Activated naive CD8-positive, alpha-beta T cell treated with anti-CD3 and anti-CD28 coated beads, Interleukin-2, amount 50 U/mL, for 24 hours (primary cell): ENCODE measurements at places on chromosomes 16 and 17.

DNA sequence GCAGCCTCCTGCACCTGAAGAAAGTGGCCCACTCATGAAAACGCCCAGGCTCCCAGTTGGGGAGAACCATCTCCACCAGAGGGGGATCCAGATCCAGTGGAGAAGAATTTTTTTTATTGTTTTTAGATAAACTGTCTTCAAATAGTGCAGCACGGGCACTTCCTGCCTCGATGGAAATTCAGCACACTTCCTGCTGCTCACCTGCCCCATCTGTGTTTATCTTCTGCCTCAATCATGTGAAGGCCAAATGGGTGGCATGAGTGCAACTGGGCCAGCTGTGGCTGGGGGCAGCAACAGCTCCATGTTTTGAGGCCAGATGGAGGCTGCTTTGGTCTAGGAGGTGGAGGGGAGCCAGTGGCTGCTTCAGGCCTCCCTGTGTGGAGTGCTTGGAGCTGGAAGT lies 75.9 kb upstream of the WSB1 start:
- DNase-seq, result no peak

DNA sequence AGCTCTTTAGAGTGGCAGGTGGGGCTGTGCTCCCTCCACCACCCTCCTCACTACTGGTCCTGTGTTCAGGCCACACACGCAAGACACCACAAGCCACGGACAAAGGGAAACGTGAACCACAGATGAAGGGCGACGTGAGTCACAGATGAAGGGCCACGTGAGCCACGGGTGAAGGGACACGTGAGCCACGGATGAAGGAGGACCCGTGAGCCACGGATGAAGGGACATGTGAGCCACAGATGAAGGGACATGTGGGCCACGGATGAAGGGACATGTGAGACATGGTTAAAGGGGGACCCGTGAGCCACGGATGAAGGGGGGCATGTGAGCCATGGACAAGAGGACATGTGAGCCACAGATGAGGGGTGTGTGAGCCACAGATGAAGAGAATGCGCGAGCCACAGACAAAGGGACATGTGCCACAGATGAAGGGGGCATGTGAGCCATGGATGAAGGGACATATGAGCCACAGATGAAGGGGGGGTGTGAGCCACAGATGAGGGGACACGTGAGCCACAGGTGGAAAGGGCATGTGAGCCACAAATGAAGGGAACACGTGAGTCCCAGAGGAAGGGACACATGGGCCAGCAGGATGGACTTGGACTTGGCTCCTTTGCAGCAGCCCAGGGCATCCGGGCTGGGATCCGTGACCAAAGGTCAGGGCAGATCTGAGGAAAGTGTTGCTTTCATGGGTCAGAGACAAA lies 15.6 kb downstream of the ZNF469 start:
- no peak for DNase-seq

- no peak for DNase-seq
Measured at GRCh38 chr16:80259290-80259805, 281.4 kb upstream of the DYNLRB2 start.

GRCh38 chr16:72036098-72036497 lies 18.2 kb upstream of the HP start:
- no peak for DNase-seq

- DNase-seq, result no peak
Measured at GRCh38 chr17:63436523-63437110, 9.5 kb downstream of the CYB561 start.

DNA sequence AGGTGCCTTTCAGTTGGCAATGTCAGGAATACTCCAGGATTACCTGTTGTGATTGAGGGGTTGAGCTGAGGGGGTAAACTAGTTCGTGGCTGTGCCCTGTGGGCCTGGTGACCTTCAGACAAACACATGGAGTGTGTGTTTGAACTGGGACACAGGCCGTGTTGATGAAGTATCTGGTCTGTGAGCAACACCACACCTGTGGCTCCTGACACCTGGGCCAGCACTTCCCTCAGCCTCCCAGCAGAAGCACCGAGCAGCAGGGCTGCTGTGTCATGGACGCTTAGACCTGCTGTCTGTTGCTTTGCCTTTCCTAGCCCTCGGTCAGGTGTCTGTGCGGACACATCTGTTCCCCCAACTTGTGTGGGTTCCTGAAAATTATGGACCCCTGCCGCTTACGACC lies 82.9 kb downstream of the KSR1 start:
- DNase-seq, result no peak

GRCh38 chr16:70800311-70800710 lies 647 bp downstream of the VAC14 start:
- peak; percentile 8 for DNase-seq
